ENCODE measurements at places on chromosomes 4 and X.

- DNase-seq = peak; percentile 53
Measured at GRCh38 chrX:13119386-13119785, 75.0 kb upstream of the FAM9C start.

- no peak for DNase-seq
Measured at GRCh38 chr4:52903273-52903672, 41.2 kb downstream of the RASL11B start.

GRCh38 chr4:74335341-74336021 is 27.2 kb downstream of the EPGN start:
- DNase-seq = no peak

GRCh38 chr4:99863-100262 is 24.4 kb upstream of the ZNF718 start:
- no peak for DNase-seq

DNA sequence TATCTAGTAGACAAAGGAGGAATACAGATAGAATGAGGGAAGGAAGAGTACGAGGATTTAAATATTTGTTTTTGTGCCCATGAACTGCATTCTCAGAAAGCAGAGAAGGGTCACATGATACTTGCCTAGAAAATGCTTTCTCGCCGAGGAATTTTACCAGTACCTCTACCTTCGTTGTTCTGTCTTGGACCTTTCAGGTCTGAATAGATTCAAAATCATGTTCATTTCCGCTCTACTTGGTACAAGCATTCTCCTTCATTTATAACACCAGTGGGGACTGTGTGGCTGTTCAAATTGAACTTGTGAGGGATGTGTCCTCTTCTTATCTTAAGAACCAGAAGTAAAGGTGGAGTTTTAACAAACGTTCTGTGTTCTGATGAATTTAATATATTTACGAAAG is 1.9 kb downstream of the USP38 start:
- peak; percentile 4 for DNase-seq

GRCh38 chr4:121796283-121796682 is 4.8 kb upstream of the EXOSC9 start:
- no peak for DNase-seq

DNA sequence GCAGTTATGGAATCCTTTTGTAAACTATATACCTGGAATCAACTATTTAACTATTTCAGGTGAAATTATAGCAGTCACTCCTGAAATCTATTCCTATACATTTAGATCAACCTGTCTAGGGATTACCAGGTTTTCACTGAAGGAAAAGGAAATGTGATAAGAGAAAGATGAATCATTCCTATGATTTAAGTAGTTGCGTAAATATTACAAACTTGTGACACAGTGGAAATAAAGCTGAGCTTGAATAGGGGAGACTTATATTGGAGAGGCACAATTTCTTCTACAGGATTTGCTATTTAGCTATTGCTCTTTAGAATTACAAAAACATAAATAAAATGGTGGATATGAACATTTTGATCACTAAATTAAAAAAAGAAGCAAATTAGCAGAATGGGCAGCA is 284.1 kb upstream of the EPHA5 start:
- DNase-seq = no peak

DNA sequence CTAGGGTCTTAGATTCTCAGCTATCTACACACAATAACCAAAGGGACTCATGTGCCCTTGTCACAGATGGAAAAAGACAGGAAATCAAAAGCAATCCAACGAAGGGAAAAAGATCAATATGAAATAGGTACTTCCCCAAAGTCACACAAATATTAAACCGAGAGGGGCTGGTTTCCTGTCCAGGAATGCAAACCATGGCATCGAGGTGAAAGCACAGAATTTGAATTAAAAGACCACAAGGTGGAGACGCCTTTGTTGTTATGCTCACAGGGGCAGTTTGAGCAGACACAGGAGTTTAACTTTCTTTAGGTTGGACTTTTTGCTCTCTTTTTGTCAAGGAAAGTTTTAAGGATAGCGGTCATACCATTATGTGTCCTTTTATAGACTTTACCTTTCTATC is 14.3 kb downstream of the H2BW1 start:
- DNase-seq = no peak

All from AG10803 (cell line).